Stimulated activated CD4-positive, alpha-beta T cell treated with anti-CD3 and anti-CD28 coated beads, TNF-alpha, amount 100 ng/mL, for 48 hours (primary cell): ENCODE measurements at places on chromosomes 1 and 21.

GRCh38 chr1:97297611-97298010 lies 576.0 kb downstream of the PTBP2 start:
- no peak for DNase-seq

- no peak for DNase-seq
These were observed 26.3 kb downstream of the RAB7B start for GRCh38 chr1:205976708-205977401.

DNA sequence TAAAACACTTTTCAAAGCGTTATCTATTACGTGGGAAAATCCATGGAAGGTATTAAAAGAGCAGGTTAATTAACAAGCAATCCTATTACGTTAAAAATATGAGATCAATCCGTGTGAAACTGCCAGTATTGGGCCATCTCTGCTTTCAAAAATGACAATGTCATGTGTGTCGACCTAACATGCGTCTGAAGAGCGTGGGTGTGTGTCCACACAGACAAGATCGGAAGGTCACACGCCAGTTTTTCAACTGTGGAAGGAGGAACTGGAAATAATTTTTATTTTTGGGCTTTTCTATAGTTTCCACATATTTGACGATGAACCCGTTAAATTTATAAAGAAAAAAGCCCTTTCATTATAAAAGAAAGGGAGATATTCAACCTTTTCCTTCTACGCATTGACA lies 17.6 kb upstream of the ALDH4A1 start:
- DNase-seq = no peak

GRCh38 chr1:195434566-195435203 lies 1173.6 kb downstream of the KCNT2 start:
- no peak for DNase-seq

DNA sequence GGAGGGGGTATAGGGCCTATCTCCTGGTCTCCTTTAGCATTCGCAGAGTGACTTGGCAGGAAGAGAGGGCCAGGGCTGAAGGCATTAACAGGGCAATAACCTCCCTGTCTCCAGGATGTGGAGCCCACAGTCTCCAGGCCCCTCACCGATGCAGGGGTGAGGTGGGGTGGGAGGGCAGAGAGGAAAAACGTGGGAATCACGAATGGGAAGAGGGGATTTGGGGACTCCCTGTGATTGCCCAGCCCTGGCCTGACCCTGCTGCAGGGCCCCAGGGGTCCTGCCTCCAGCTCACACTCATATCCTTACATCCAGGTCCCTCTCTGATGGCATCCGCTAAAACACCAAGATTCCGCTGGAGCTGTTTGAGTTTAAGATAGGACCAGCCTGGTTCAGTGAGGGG lies 14.6 kb downstream of the TFAP2E start:
- DNase-seq = no peak

GRCh38 chr1:81681601-81682266 lies 119.0 kb upstream of the ADGRL2 start:
- no peak for DNase-seq

DNA sequence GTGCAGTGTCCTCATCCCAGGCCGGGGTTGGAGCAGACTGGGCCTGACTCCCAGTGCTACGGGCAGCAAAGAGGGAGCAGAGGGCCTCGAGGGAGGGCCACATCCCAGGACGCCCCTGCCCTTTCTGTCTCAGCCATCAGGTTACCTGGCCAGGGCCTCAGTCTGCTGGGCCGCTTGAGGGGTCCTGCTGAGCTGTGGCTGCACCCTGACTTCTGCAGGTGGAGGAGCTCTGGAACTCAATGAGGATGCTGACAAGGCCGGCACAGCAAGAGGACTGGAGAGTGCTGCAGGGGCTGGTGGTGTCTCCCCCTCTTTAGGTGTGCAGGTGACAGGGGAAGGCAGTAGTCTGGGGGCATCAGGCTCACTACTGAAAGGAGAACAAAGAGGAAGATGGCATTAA lies 3.3 kb downstream of the ZNF692 start:
- DNase-seq = no peak

- DNase-seq = no peak
These were observed 20.1 kb downstream of the YTHDF2 start for GRCh38 chr1:28756846-28757245.

GRCh38 chr1:234690872-234691271 lies 80.9 kb upstream of the IRF2BP2 start:
- no peak for DNase-seq

- no peak for DNase-seq
These were observed 180.8 kb upstream of the CACYBP start for GRCh38 chr1:174818951-174819350.
